Heart left ventricle (tissue), 16 donors: ENCODE measurements at places on chromosomes 12 and 14. TPM values are rescaled to one million over a fixed set of nuclear protein-coding genes. Genes with fewer than 3 reads are reported as not detected.

The HOXC6 gene
- total RNA-seq, result not detected

The P2RX2 gene
- total RNA-seq, result not detected

The RND1 gene
- total RNA-seq, result 1.5 TPM

DNA sequence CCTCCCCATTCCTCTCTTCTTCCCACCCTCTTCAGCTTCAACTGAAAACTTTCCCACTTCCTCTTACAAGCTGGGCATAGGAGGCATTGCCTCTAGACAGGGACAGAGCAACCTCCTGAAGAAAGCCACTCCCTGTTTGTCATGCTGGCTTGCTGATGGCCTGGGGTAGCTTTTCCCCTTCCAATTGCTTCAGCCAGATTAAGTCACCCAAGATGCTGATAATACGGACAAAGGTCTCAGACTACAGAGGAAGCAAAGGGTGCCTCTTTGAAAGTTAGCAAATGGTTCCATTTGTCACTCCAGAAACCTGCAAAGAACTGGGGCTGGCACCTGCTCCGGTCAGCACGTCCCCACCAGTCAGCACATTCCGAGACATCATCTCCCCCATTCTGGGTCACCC lies 6.0 kb downstream of the KRT2 start:
- no peak overlapping the region for H3K4me3 ChIP-seq
- H3K27ac ChIP-seq, result no peak overlapping the region
- H3K36me3 ChIP-seq, result no peaks in the 10 kb centered on the region
- no peaks in the 10 kb centered on the region for H3K4me1 ChIP-seq
- H3K27me3 ChIP-seq, result no peaks in the 10 kb centered on the region

DNA sequence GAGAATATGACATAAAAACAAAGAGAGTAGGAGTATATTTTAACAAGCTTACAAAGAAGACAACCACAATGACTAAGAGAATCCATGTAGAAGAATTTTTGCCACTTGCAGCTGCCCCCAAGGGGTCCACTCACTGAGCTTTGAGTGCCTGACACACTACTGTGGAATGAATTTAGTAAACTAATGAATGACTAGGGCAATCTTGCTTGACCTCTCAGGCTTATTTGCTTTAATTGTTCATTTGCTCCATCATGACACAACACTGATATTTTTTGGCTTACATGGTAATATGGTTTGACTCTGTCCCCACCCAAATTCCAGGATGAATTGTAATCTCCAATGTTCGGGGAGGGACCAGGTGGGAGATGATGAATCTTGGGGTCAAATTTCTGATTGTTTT lies 249.1 kb upstream of the FAR2 start:
- no peak overlapping the region for H3K27ac ChIP-seq
- H3K27me3 ChIP-seq, result no peaks in the 10 kb centered on the region
- no peaks in the 10 kb centered on the region for H3K4me1 ChIP-seq
- no peak for DNase-seq

DNA sequence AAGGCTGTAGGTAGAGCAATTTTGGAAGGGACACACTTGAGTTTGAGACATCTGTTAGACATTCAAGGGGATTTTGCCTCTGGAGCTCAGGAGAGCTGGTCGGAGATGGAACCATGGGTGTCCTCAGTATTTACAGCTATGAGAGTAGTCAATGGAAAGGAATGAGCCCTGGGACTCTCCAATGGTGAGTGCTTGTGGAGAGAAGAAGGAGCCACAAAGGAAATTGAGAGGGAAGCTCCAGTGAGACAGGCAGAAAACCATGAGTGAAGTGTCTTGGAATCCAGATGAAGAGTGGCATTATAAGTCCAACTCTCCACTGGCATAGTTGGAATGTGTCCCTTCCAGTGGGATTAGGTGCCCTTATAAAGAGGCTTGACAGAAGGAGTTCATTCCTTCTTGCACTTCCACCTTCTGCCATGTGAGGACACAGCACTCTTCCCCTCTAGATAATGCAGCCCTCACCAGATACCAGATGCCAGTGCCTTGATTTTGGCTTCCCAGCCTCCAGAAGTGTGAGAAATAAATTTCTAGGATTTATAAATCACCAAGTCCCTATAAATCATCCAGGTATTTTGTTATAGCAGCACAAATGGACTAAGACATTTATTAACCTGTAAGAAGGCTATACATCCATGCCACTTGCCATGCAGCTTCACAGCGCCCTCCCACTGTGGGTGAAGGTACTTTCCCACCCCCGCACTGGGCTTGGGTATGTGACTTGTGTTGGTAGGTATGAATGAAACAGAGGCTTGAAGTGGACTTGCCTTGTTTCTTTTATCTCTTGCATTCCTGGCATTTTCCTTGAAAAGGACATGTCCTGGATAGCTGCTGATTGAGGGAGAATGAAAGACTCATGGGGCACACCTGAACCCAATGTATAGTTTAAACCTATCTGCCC lies 27.3 kb downstream of the LLPH start:
- no peaks in the 10 kb centered on the region for H3K36me3 ChIP-seq
